ENCODE measurements at places on chromosomes 4 and X.

DNA sequence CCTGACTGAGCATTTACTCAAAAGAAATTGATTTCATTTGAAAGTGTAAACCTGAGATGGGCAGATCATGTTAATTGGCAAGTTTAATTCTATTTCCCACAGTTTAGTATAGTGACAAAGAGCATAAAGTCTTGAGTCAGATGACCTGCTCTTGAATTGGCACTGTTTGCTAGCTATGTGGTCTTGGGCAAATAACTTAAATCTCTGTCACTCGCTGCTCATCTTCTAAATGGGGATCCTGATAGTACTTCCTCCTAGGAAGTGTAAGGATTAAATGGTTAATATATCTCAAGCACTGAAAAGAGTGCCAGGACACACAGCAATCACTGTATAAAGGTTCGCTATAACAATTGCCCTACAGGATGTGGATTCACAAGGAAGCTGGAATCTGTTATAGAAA lies 242.8 kb upstream of the JADE1 start:
- DNase-seq: no peak

DNA sequence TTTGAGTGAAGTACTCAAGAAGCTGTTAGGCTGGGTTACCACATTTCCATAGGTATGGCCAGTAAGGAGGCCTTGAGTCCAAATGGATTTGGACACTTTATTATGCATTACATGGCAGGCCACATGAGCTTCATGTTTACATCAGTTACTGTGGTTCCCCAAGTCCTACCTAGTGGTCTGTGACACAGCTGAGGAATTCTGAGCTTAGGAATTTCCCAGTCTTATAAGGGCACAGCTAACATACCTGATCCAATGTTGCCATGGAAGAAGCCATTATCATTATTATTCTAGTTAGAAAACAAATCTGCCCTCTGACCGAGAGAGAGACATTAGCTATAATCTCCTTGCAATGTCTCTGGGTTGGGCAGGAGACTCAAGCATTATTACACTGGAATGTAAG lies 174.4 kb upstream of the NUDT10 start:
- DNase-seq: no peak

- DNase-seq: no peak
These were observed 211.6 kb upstream of the FAM241A start for GRCh38 chr4:111933703-111934102.

DNA sequence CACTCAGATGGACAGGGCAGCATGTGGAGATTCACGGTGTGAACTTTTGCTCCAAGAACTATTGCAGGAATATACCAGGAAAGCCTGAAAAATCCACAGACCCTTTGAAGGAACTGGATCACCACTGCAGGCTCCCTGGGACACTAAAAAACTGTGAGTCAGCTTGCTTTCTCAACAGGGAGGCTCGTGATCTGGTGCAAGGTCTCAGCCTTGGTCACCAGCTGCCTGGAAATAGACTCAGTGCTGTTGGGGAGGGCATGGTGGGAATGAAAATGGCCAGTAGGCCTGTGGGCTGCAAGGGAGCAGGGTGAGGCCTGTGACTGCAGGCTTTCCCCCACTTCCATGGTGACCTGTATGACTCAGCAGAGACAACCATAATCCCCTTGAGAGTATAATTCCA lies 426.4 kb upstream of the RPS6KA3 start:
- DNase-seq: no peak

GRCh38 chrX:4243759-4244158 lies 530.3 kb upstream of the PRKX start:
- no peak for DNase-seq

GRCh38 chr4:53721263-53721662 lies 130.0 kb upstream of the LNX1 start:
- no peak for DNase-seq

DNA sequence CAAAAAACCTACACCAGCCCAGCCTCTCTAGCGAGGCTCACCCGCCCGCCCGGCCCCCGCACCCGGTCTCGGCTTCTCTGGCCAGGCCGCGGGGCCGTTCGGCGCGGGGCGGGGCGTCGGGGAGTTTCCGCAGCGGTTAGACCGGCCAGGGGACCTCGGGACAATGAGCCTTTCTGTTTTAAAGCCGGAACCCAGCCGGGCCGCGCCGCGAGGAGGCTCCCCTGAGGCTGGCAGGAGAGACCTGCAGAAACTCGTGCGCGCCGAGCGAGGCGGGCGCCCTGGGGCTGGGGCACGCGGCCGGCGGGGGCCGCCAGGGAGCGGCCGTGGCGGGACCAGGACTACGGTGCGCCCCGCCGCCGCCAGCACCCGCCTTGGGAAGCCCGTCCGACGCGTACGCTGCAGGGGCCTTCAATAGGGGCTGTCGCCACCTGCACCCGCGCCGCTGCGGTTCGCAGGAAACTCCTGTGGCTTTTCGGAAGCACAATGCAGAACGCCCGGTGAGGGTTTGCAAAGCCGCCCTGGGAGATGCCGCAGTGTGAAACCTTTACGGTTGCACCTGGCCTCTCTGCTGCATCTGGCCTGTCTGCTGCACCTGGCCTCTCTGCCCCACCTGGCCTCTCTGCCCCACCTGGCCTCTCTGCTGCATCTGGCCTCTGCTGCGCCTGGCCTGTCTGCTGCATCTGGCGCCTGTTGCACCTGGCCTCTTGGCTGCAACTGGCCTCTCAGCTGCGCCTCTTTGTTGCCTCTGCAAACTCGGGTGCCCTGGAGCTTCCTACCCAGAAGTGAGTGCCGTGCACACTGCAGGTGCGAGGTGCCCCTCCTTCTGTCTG lies 63.9 kb downstream of the TRAPPC11 start:
- peak; percentile 28 for DNase-seq

GRCh38 chr4:175833574-175834311 lies 21.7 kb upstream of the GPM6A start:
- no peak for DNase-seq

GRCh38 chrX:110414679-110415439 lies 56.2 kb downstream of the RTL9 start:
- no peak for DNase-seq

DNA sequence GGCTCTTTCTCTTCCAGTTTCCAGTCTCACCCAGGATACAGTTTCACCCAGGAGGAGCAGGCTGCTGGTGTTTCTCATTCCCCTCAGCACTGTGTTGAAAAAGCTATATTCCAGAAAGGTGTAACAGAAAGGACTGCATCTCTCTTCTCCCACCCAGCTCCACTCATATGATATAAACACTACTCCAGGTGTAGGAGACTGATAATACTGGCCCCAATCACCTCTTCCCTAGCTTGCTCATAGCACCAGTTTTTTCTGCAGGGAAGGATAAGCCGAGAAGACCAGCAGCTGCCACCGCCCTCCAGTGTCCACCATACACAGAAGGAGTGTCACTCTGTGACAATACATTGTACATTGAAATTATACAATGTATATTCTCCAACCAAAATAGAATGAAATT lies 105.5 kb upstream of the STK26 start:
- no peak for DNase-seq

DNA sequence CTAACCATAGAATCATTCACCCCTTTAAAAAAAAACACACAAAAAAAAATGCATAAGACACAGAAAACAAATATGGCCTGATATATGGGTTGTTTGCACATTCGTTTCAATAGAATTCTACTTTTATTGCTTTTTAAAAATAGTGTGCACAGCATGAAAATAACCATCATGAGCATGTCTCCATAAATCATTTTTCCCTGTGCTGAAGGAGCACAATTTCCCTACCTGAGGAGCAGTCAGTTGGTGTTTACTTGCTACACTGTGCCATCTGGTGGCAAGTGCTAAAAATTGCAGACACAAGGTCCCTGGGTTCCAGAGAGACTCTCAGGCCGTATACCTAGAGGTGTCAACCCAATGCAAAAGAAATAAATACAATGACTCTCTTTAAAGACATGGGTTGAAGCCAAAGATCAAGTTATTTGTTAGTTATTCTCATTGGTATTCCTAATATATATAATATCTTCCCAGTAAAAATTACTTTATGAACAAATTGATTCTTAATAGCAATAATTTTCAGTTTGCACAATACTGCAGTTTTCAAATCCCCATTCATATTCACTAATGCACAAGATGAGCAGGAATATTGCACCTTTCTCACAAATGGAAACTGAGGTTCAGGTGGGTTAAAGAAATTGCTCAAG lies 551.4 kb downstream of the IQCM start:
- no peak for DNase-seq

- no peak for DNase-seq
These were observed 170.0 kb downstream of the SMIM20 start for GRCh38 chr4:26083987-26084386.

DNA sequence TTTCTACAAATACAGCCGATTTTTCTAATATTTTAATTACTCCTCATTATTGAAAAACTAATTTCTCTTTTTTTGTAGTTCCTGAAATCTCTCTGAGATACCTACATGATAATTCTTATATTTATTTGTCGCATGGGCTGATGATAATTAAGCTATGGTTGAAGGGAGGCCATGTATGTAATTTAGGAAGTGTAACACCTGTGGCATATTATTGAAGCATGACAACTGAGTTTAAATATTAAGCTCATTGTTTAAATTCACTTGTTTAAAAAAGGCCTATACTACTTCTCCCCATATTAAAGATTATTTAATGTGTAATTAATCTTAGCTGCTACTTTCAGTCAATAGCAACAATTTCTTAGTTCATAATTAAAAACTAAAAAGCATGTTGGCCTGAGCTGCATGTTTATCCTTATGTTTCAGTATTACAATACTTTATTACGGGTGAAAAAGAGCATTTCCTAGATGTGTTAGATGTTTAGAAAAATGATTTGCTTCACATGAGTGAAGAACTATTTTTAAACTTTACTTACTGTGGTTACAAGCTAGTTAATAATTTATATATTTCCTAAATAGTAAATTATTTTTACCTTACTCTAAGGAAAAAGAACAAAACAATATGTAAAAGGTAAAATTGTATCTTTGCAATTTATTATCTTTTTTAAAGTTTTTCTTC lies 122.4 kb downstream of the RAP1GDS1 start:
- no peak for DNase-seq

- no peak for DNase-seq
These were observed 265.9 kb upstream of the GK2 start for GRCh38 chr4:79673898-79674297.

GRCh38 chrX:140502491-140503237 lies 2.2 kb downstream of the SOX3 start:
- DNase-seq: no peak
